Activated B cell treated with CpG ODN at 0.5 μM for 24 hours (primary cell): ENCODE measurements at places on chromosomes 6 and 20.

DNA sequence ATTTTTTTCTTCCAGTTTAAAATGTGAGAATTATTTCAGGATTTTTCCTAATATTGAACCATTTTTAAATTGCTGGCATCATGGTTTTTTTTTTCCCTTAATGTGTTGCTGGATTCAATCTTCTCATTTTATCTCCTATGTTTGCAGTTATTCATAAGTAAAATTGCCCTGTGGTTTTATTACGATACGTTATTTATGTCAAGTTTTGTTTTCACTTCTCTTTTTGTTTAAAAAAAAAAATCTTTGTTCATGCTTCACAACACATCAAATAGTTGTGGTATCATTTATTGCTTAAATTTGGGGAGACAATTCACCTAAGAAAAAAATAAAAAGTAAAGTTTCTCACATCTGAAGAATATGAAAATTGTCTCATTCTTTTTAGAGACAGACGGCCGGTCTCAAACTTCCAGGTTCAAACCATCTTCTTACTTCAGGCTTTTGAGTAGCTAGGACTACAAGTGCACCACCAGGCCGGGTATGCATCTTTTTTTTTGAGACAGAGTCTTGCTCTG, 239.3 kb upstream of the ID4 start:
- DNase-seq, result no peak

GRCh38 chr6:127262896-127263295, 3.8 kb upstream of the RNF146 start:
- DNase-seq, result no peak

DNA sequence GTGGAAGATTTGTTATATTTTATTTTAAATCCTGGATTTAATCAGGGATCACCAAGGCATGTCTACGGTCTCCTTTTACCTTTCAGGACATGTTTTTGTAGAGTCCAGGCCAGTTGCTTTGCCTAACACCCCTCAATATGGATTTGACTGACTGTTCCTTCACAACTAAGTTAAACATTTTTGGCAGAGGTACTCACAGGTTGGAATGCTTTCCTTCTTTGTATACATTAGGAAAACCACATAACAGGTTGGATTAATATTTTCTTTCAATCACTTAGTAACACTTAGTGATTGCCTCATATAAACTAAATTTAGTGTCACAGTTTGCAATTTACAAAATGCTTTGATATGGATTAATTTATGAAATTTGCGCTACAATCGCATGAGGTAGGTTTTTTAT, 64.5 kb downstream of the IPCEF1 start:
- DNase-seq, result no peak

GRCh38 chr6:149905371-149905910, 7.5 kb upstream of the RAET1E start:
- no peak for DNase-seq

- DNase-seq, result no peak
Measured at GRCh38 chr6:8881663-8882062, 446.3 kb upstream of the SLC35B3 start.

- DNase-seq, result no peak
Measured at GRCh38 chr6:39375405-39375804, 52.9 kb upstream of the KCNK16 start.

DNA sequence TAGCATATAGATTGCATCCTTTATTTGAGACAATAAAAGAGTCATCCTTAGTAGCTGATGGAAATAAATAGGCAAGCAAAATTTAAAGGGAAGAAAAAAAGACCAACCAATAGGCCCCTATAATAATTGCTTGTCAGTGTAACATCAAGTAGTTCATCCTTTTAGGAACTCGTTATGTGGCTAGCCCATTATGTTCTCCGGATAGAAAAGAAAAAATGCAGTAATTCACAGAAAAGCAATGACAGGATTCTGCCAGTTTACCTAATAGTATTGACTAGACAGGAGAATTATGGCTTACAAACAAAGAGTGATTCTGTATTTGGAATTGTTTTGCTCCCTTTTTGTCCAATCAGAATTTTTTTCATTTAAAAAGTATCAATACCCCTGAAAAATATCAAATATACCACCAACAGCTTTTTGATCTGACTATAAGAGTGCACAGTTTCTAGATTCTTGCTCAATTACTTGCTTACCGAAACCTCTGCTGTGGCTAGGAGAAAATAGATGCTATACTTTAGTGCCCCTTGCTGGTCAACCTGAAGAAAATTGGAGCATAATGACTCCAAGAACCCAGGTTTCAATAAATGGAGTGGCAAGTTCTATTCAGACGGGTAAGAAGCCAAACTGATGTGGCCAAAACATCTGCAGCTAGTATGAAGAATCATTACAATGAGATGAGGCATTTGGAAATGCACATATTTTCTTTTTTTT, 91.5 kb upstream of the SASH1 start:
- DNase-seq, result no peak

DNA sequence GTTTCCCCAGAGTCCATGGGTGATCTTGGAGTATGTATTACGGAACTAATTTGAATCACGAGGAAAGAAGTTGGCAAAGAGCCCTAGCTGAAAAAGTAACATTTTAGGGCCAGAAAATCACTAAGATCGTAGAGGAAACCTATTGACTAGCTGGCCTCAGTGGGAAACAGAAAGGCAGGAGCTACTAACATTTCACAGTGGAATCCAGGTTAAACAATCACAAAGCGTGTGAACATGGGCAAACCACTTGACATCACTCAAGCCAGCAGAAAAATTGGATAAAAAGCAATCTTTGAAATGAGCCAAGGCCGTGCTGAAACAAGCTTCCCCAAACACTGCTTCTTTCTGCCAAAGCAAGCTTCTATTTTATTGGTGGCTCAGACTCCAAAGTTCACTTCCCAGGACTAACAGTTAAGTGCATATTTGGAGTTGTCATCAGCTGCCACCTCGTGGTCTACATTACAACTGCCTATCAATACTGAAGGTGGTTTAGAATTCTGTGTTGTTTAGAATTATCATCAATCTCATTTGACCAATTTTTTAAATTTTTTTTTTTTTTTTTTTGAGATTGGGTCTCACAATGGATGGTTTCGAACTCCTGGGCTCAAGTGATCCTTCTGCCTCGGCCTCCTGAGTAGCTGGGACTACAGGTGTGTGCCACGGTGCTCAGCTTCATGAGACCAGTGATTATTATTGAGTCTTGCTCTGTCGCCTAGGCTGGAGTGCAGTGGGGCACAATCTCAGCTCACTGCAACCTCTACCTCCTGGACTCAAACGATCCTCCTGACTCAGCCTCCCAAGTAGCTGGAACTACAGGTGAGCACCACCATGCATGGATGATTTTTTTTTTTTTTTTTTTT, 10.6 kb downstream of the RPS10 start:
- DNase-seq, result no peak

DNA sequence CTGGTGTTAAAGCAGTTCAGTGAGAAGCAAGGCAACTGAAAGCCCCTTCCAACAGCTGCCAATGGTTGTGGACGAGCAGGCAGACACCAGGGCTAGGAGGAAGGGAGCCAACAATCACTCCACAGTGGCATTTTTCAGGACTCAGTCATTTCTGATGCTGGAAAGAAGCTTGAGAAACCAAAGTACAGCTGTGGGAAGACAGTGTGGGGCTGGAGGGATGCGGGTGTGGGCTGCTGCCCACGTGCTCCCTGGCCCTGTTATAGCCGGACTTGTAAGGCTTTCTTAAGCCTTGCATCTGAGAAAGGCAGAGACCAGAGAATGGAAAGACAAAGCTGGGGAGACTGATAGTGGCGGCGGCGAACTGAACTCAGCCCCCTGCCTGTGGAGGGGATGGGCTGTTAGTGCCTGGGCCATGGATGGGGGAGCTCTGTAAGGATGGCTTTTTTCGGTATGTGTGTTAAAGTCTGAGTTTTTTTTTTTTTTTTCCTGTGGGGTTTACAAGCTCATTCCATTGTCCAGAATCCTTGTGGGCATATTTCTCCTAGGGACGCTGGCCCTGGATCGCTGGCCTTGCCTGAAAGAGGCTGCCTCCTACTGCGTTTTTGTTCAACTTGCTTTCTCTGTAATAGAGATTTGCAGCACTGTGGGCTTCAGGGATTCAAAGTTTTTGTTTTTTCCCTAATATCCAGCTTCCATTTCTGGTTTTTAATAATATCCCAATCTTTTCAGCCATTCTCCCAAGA, 91.7 kb downstream of the GJA10 start:
- DNase-seq, result no peak

GRCh38 chr20:61192337-61192950, 59.6 kb upstream of the CDH4 start:
- DNase-seq, result no peak

DNA sequence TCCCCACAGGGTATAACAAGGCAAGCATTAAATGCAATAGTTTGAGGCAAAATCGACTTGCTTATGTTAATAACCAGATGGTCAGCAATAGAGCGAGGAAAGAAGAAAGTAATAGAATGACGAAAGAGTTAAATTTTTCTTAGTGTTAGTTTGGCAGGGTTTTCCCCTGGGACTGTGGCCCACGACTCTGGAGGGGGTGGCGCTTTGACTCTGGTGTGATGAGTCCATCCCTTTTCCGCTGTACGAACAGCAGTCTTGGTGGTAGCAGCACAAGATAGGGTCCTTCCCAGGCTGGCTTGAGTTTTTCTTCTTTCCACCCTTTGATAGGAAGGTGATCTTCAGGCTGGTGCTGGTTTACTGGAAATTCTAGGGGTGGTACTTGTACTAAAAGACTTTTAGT, 69.2 kb upstream of the GMDS start:
- DNase-seq, result no peak

DNA sequence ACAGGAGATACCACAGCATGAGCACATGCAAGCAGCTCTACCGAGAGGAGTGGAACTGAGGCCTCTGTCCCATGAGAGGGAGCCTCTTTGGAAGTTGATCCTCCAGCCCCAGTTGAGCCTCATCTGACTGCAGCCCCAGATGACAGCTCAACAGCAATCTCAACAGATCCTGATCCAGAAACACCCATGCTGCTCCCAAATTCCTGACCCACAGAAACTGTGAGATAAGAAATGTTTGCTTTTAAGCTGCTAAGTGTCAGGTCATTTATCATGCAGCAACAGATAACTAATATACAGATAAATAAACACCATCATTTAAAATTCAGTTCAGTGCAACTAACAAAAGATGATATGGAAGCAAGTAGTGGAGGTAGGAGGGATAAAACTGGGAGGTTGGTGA, 4.8 kb upstream of the ARFGEF2 start:
- no peak for DNase-seq

GRCh38 chr20:34622821-34623451, 54.0 kb downstream of the PIGU start:
- no peak for DNase-seq

- no peak for DNase-seq
Measured at GRCh38 chr20:36281785-36282380, 24.3 kb upstream of the DLGAP4 start.

DNA sequence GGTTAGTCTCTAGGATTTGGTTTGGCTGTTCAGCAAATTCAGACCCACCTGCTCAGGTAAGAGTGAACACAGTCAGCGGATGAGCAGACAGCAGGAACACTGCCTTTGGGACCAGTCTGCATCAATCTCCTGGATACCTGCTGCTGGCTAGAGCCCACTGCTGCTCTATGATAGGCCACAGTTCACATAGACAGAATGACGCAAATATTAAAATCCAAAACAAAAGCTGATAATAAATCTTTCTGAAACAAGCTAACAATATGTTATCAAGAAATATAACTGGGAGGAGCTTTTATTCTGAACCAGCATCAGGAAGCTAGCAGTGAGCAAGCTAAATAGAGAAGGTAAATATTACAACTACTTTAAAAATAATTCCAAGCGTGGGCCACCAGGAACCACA, at the start of gene TAAR1:
Gene TAAR1 (minus strand): TSS at position 101 of the 400 bp plus-strand sequence. CDS start 13,179 bp downstream, outside the sequence.
- no peak for DNase-seq

GRCh38 chr20:48766961-48767960, 60.5 kb downstream of the PREX1 start:
- no peak for DNase-seq

DNA sequence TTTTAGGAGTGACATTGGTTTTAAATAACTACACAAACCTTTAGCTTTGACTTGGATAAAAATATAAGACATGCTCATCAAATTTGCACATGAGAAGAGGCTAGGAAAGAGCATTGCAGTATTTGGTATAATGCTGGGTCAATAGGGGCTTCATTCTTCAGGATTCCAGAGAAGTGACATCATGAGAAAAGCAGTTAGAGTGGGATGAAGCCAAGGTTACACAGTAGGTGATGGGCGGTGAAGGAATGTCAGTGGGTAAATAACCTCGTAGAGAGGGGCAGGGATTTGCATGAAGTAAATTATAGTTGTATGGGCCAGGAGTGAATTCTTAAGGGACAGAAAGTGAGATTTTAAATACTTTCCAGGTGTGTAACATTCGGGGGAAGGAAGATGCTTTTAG, 216.2 kb downstream of the RFPL4B start:
- no peak for DNase-seq

DNA sequence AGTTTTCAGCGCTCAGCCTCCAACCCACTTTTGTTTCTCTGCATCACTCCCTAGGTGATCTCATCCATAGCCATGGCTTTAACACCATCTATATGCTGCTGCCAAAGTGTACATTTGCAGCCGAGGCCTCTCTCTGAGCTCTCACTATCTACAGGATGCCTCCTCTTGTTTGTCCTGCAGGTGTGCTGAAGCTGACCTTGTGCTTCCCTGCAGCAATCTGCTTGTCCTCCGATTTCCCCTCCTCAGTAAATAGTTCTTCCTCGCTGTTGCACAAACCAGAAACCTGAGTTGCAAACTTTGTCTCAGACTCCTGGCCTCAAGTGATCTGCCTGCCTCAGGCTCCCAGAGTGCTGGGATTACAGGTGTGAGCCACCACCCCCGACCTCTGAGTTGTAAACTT, 3.7 kb upstream of the TXNDC5 start:
- DNase-seq, result no peak

GRCh38 chr6:164015088-164015484, 600.6 kb downstream of the QKI start:
- no peak for DNase-seq

- no peak for DNase-seq
Measured at GRCh38 chr6:82741996-82742385, 323.6 kb downstream of the UBE3D start.
